ENCODE measurements at places on chromosomes 12 and 14. TPM values are rescaled to one million over a fixed set of nuclear protein-coding genes. Genes with fewer than 3 reads are reported as not detected.

The TRHDE gene
- 2.5 TPM for polyA plus RNA-seq

DNA sequence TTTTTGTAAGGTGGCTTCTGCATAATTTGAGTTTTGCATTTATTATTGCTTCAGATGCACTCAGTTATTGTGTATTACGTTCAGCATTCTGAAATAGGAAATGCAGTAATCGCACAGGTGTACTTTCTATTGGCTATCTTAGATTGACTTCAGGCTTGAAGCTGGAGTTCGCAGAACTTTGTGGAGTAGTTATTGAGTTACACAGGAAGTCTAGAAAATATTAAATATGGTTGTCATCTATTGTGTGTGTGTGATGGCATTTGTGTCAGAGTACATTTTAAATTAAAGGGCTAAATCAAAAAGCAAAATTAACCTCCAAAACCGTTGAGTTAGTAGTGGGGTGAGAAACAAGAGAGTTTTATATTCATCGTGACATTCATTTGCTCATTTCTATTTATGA lies 2.7 kb downstream of the ARID2 start:
- DNase-seq, result no peak

DNA sequence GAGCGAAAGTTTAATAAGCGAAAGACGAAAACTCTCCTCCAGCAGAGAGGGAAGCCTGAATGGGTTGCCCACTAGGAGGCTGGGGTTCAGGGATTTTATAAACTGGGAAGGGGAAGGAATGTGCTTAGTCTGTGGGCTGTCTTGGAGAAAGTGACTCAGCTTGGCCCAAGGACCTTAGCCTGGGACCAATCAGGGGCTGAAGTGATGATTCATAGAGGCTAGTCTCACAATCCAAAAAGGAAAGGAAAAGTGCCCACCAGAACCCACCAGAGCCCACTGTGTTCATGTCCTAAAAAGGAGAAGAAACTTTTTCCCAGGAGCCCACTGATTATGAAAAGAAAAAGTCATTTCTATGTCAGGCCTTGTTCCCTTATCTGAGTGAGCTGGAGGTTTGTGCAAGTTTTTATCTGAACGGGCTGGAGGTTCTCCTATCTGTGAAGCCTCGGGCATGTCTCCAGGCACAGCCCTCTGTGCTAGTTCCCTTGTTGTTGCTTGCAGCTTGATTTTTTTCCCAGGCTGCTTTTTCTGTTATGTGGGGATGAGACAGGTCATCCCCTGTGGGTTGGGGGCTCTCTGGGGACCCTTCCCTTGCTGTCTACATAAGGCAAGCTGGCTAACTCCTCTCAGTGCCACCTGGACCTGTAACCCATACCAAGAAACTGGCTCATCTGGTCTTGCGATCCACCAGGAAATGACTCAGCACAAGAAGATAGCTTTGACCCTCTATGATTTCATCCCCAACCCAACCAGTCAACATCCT lies 8.3 kb upstream of the GOLGA5 start:
- peak; percentile 46 for DNase-seq

GRCh38 chr12:80033448-80033847 lies 65.9 kb upstream of the OTOGL start:
- no peak for DNase-seq

GRCh38 chr12:47799357-47799955 lies 20.2 kb downstream of the HDAC7 start:
- peak; percentile 84 for DNase-seq

GRCh38 chr12:66030217-66030781 lies 100.3 kb downstream of the LLPH start:
- no peak for DNase-seq

DNA sequence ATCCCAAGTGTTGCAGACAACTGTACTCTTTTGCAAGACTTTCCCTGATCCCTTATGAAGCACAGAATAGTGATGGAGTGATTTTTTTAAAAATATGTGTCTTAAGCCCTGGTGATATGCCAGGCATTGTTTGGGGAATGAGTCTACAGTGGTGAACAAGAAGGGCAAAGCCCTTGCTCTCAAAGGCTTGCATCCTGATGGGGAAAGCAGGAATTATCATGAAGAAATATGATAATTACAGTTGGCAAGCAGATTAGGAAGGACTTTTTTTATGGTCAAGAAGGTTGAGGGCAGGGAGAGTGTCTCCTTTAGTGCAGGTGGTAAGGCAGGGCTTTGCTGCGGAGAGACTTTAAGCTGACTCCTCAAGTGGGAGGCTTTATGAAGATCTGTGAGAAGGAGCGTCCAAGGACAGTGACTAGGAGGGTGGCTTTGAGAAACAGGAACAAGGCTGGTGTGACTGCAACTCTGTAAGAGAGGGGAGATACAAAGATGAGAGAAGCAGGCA lies 100.2 kb downstream of the SYNE2 start:
- DNase-seq, result no peak

All from left lung (tissue), 14 donors.